Dermis blood vessel endothelial cell (primary cell): ENCODE measurements at places on chromosomes 1 and 21. TPM values are rescaled to one million over a fixed set of nuclear protein-coding genes. Genes with fewer than 3 reads are reported as not detected.

- DNase-seq: no peak
These were observed 104.6 kb downstream of the LYPLAL1 start for GRCh38 chr1:219278288-219278687.

- no peak for DNase-seq
These were observed 1742.1 kb downstream of the BRINP3 start for GRCh38 chr1:188735567-188735966.

GRCh38 chr1:46517010-46517600 is 27.5 kb downstream of the DMBX1 start:
- no peak for DNase-seq

DNA sequence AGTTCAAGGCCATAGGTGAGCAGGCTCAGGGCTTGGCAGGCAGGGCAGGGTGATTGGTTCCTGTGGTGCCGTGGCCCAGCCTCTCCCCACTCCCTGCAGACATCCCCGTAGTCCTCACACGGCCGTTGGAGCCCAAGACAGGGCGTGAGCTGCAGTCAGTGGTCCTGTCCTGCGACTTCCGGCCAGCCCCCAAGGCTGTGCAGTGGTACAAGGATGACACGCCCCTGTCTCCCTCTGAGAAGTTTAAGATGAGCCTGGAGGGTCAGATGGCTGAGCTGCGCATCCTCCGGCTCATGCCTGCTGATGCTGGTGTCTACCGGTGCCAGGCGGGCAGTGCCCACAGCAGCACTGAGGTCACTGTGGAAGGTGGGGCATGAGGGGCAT is 71.9 kb downstream of the OBSCN start:
- no peak for DNase-seq

DNA sequence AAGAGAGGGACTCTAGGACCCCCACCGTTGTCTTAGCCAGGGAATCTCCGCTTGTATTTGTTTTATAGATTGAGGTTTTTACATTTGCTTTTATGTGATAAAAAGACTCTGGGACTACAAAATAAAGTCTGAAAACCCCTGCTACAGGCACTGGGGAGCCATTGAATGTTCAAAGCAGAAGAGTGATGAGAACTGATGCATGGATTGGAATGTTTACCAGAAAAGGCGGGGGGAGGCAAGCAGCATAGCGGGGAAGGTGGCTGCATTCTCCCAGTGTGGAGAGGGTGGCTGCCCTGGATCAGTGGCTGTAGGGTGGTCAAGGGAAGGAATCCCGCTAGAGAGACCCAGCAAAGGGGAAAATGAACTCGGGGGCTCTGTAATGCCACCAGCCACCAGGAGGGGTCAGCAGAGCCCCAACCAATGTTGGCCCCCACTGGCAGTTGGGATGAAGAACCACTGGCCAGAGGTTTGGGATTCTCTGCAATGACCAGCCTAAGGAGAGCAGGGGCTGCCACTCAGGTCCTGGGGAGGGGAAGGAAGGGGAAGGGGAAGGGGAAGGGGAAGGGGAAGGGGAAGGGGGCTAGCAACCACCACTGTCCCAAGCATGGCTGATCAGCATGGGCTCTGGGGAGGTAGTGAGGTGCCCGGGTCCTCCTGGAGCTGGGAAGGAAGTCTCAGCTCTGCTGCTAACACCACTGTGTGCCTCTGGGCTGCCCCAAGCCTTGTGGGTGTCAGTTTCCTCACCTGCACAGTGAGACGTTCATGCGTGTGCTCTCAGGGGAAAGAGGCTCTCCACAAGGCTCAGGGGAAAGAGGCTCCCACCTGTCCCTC is 19.2 kb upstream of the PEF1 start:
- DNase-seq: peak; percentile 65

DNA sequence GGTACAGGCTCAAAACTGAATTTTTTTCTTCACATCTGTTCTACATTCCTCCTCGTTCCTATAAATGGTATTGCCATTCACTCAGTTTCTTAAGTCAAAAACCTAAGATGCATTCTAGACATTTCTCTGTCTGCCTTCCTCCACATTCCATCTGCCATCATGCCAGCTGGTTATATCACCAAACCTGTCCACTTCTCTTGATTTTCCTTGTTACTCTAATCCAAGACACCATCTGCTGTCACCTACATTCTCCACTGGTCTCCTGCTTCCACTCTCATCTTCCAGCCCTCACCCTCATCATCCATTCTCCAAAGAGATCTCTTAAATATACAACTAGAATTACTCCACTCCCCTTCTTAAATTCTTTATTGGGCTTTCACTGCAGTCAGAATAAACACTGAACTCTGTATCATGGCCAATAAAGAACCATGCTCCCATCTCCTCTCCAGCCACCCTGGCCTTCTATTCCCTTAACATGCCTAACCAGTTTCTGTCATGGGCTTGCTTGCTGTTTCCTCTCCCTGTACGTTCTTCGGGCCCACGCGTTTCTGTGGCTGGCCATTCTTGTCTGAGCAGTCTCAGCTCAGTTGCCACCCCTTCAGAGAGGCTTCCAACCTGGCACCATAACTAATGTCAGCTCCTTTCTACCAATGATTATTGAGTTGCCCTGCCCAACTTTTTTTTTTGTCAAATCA is 278.3 kb downstream of the ST6GALNAC3 start:
- no peak for DNase-seq

DNA sequence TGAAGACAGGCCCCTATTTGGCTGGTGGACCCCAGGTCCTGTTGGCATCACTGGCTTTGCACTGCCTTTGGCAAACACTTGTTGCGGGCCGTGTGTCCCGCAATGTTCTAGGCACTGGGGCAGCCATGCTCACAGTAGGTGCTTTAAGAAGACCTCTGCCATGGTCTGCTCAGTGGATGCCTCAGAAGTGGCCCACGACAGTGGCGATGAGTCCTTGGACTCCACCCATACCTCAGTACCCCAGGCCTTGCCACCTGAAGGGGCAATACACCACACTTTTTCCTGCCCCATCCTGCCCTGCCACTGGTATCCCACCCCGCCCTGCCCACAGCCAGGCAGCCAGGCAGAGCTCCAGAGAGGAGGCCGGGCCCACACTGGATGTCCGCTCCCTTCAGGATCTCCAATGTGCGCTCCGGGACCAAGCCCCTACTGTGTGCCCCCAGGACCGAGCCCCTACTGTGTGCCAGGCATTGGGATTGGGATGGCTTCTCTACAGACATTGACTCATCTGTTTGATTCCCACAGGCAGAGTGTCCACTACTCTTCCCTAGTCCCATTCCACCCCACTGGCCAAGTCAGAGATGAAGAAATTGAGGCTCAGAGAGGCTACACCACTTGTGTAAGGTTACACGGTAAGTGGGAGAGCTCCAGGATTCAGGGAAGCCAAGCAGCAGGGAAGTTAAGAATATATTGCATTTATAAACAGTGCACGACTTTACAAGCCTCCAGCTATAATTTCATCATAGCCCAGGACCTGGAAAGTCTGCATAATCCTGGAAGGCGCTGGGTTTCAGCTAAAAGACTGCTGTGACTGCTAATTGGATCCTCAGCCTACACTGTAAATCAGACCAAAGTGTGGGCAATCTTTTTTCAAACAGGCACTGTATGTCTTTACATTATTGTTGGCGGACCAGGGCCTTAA is 101.6 kb downstream of the DMRTB1 start:
- no peak for DNase-seq

DNA sequence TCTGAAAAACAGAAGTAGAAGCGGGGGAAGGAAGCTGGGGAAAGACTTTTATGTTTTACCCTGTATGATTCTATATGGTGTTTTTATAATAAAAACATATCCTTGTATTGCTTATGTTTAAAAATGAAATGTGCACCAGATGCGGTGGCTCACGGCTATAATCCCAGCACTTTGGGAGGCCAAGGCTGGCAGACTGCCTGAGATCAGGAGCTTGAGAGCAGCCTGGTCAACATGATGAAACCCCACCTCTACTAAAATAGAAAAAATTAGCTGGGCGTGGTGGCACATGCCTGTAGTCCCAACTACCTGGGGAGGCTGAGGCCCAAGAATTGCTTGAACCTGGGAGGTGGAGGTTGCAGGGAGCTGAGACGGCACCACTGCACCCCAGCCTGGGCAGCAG is 155.4 kb downstream of the SMYD3 start:
- DNase-seq: no peak

GRCh38 chr1:92585831-92586230 is 99.1 kb upstream of the GFI1 start:
- no peak for DNase-seq

DNA sequence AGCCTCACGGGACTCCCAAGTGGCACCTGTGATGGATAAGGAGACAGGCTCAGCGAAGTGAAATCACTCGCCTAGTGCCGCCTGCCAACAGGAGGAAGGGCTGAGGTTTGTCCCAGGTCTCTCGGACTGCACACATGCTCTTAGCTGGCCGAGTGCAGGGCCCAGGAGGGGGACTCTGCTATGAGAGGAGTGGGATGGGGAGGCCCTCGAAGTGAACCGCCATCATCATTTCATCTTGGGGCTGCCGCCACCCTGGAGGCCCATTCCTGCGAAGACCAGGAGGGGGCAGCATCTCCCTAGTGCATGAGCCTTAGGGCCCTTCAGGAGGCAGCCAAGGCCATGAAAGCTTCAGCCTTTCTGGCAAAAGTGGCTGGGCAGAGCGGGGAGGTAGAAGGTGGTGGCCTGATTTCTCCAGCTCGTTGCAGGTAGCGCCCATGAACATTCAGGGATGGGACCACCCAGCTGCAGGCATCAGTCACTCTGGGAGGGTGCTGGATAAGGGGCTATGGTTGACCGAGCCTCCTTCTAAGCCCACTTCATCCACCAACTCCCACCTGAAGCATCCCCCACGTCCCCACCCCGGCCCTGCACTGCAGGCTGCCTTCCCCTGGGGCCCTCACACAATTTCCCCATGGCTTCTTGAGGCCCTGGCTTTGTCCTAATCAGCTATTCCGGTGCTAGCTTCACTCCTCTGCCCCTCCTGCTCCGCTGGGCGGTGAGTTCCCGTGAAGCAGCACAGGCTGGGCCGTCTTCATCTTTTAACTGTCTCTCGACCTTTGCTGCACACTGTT is 17.2 kb upstream of the RASSF5 start:
- peak; percentile 81 for DNase-seq

- no peak for DNase-seq
These were observed 9.7 kb downstream of the PLA2G2F start for GRCh38 chr1:20148571-20149500.

- no peak for DNase-seq
These were observed 186.4 kb downstream of the FMN2 start for GRCh38 chr1:240278082-240278481.

- no peak for DNase-seq
These were observed 16.0 kb downstream of the YARS1 start for GRCh38 chr1:32801096-32801715.

GRCh38 chr1:208510192-208510952 is 266.2 kb upstream of the PLXNA2 start:
- no peak for DNase-seq

DNA sequence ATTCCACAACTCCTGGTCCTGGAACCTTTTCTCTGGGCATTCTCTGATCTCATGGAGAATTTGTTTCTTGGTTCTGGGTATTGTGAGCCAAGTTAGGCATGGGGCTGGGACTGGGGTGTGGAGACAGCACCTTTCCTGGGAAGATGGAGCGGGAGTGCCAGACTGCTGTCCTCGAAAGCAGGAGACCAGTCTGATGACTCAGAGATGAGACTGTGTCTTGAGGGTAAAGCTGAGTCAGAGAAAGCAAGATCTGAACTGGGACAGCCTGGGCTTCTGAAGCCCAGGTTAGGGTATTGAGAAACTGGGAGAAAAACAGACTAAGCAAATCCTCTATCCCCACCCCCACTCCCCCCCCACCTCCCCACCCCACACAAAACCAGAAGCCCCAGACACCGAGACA is 2.2 kb upstream of the KANK4 start:
- no peak for DNase-seq

DNA sequence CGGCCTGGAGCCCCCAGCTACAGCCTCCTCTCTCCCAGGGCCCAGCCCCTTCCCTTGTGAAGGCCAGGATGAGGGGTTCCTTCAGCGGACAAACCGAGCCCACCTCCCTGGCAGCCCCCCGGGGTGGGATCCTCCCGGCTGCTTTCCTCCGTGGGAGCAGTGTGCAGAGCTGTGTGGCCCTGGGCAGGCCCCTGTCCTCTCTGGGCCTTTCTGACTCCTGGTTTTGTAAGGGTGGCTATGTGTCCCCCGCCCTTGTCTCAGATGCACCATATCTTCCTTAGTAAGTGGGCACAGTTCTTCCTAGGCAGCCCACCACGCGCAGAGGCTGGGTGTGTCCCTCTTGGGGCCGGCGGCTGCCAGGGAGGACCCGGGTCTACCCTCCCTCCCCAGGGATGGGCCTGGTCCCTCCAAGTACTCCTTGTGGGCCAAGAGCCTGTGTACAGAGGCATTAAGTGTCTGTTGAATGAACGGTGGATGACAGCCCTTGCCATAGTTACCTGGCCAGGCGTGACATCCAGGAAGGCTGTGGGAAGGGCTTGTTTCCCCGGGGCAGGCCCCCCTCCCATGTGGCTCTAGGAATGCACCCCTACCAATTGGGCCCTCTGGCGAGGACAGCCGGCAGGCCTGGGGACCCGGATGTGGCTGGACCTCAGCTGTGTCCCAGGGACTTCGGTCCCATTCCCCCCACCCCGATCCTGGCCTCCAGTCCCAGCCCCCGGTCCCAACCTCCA is 3.8 kb downstream of the SMIM1 start:
- DNase-seq: no peak

DNA sequence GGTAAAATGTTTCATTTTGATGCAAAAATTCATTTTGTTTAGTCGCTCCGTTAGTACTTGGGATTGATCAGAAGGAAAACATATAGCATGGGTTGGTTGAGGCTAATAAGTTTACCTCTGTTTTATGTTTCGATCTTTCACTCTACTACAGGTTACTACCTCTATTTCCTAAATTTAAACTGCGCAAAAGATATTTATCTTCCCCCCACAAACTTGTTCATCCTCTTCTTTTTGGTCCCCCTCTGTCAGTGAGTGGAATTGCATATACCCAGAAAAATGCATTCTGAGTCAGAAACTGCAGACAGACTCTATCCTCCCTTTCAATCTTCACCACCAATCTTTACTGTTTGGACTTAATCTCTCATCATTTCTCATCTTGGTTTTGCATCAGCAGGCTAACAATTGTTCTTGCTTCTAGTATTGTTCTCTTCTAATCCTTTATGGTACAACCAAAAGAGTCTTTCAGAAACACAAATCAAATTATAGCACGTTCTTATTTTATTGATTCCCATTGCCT is 316.0 kb upstream of the ADGRL4 start:
- no peak for DNase-seq

DNA sequence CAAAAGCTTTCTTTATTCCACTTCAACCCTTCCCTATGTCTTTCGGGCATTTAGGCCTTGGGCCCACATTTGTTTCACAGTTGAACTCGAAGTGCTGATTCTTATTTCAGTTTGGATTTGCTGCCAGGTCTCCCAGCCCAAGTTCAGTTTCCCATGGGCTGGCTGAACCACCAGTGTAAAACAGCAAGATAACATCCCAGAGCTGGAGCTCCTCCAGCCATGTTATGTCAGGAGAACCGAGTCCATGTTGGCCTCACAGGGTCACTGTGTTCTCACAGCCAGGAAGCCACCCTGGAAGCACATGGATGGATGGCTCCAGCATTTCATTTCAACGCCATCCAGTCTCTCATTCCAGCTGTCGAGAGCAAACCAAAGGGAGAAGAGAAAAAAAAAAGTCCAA is 45.2 kb upstream of the RXRG start:
- DNase-seq: no peak

Gene FLG2
- not detected in 2 replicates for total RNA-seq

Gene FTCD
- total RNA-seq: 0.05 and 0.17 TPM in 2 replicates

Gene DENND2C
- total RNA-seq: 2.9 and 4.0 TPM in 2 replicates

Gene GPR37L1
- under 0.01 TPM in 1 of 2 replicates, not detected in the other for total RNA-seq

Gene ACTA1
- 0.17 TPM in 1 of 2 replicates, not detected in the other for total RNA-seq
